CD8-positive, alpha-beta memory T cell (primary cell): ENCODE measurements at places on chromosomes 13 and 19.

DNA sequence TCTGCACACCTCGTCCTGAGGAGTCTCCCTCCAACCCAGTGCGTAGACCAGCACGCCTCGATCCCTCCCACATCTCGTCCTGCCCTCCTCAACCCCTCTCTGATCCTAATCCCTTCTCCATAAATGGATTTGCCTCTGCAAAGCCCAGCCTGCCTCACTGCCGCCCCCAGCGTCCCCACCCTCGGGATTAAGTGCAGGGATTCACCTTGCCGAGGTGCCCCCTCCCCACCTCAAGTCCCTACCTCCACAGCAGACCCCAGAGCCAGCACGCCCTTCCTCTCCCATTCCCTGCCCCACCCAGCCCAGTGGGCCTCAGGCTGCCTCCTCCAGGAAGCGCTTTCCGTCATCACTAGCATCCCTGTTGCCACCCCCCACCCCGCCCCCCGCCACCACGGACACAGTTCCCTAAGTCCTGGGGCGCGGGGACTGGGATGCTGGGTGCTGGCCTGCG lies 4.0 kb downstream of the KLF16 start:
- DNase-seq = no peak

DNA sequence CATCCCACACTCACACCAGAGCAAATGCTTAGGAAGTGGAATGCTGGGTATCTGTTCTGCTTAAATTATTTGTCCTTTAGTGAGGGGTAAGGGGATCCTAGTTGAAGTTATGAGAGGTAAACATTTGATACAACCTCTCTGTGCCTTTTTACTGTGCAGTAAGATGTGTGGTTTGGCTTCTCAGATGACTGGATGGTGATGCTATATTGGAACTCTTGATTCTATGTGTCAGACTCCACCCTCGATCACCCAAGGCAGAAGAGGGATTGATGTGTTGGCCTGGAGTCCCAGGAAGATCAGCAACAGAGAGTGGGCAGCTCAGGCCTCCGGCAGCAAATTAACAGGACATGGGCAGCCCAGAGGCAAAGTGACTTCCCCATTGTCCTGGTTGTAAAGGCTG lies 66.7 kb downstream of the SIPA1L3 start:
- DNase-seq = no peak

DNA sequence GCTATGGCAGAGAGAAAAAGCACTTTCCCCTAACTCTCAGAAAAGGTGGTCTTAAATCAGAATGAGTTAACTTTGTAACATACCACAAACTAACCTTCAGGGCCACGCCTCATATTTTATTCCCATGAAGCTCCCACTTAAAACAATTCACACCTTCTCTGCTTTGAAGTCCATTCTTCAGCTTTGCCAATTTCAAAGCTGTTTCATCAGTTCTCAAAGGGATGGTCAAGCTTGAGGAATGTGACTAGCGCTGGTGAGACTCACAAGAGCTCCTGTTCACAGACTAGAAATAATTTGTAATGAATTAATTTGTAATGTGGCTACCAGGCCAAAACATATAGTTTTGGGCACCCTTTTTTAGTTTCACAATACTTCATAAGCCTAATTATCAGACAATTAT lies 68.2 kb downstream of the STK24 start:
- no peak for DNase-seq

DNA sequence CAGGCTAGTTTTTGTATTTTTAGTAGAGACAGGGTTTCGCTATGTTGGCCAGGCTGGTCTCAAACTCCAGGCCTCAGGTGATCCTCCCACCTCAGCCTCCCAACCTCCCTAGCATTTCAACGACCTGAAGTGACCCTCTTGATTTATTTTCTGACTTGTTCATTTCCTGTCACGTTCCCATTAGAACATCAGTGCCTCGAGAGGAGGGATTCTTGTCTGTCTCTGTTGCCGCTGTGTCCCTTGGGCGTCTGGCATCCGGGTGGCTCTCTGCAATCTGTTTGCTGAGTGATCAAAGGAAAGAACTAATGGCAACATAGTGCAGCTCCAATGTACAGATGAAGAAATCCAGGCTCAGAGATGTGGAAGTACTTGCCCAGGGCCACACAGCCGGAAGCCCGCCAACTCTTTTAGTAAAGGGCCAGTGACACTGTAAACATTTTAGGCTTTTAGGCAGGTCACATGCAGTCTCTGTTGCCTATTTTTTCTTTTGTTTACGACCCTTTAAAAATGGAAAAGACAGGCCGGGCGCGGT lies 47.5 kb downstream of the NFIC start:
- no peak for DNase-seq

- DNase-seq = no peak
Measured at GRCh38 chr13:91358387-91358782, 10.9 kb downstream of the MIR17HG start.

DNA sequence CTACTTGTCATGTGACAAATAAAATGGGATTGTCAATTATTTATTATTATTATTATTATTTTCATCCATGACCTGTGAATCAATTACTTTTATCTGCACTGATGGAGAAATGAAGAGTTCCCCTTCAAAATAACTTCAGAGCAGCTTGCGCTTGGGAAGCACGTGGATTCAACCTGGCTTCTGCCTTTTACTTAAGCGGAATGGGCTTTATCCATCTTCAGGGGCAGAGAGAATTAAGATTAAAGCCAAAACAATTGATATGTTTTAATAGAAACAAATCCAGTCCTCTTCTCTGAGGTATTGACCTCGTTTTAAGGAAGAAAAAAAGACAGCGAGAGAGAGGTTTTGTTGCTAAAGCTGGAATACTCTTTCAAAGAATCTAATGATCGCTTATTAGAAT lies 876 bp downstream of the SACS start:
- DNase-seq = no peak

GRCh38 chr13:113805431-113806103 lies 46.5 kb downstream of the TMEM255B start:
- no peak for DNase-seq

GRCh38 chr13:61410669-61411297 lies 4.9 kb downstream of the PCDH20 start:
- no peak for DNase-seq

DNA sequence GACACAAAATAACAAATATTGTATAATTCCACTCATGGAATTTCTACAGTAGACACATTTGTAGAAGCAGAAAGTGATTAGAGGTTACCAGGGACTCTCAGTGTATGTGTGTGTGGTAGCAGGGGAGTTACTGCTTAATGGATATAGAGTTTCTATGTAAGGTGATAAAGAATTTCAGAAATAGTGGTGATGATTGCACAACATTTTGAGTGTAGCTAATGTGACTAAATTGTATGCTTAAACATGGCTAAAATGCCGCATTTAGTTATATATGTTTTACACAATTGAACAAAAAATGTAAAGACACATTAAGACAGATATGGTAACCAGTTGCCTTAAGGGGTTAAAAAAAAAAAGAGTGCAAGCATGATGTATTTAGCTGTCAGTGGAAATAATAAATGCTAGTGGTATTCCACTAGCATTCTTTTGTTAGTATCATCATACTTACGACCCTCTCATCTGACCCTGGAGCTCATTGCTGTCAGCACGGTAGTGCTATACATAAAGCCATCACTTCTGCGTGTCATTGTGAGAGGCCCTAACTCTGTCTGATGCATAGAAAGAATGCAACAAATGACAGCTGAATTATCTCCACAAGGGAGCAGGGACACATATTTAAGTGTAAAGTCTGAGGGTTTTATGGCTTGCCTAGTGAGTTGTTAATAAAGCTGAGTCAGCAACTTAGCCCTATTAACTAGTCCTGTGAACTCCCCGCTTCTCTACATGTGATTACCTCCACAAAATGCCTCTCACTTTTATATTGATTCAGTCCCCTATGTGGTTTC lies 134.1 kb upstream of the RXFP2 start:
- DNase-seq = no peak

- DNase-seq = no peak
Measured at GRCh38 chr19:29685326-29685725, 20.1 kb downstream of the PLEKHF1 start.

GRCh38 chr19:33780746-33781145 lies 15.9 kb upstream of the KCTD15 start:
- no peak for DNase-seq

DNA sequence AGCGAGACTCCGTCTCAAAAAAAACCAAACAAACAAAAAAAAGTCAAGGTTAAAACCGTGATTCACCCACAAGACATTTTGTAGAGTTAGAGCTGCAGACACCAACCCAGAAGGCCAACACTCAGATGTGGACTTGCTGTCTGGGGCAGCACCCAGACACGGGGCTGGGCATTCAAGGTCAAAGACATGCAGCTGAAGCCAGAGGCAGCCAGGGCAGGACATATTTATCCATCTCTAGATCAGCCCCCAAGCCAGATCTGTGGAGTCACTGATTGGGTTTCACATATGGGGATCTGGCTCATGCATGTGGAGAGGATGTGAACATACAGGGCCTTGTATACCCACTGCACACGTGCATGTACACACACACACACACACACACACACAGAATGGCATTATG lies 3.6 kb downstream of the KLK15 start:
- DNase-seq = no peak

DNA sequence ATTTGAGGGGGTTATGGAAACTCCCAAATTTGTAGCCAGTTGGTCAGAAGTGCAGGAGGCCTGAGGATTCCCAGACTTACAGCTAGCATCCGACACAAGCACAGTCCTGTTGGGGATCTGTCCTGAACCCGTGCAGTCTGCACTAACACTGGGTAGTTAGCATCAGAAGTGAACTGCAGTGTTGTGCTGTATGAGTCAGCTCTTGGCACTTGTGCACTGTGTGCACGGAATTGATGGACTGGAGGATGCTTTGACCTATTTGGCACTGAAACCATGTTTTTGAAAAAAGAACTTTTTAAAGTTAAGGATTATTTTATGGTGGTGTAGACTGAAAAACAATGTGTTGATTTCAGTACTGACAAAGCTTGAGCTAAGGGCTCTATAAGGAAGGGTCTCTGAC lies 279.0 kb downstream of the NHLRC3 start:
- no peak for DNase-seq

DNA sequence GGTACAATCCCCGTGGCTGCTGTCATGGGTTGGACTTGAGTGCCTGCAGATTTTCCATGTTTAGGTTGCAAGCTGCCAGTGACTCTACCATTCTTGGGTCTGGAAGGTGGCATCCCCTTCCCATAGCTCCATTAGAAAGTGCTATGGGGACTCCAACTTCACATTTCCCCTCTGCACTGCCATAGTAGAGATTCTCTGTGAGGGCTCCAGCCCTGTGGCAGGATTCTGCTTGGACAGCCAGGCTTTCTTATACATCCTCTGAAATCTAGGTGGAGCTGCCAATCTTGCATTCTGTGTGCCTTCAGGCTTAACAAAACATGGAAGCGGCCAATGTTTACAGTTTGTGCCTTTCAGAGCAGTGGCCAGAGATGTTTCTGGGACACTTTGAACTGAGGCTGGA lies 636.2 kb downstream of the SLITRK6 start:
- DNase-seq = no peak

DNA sequence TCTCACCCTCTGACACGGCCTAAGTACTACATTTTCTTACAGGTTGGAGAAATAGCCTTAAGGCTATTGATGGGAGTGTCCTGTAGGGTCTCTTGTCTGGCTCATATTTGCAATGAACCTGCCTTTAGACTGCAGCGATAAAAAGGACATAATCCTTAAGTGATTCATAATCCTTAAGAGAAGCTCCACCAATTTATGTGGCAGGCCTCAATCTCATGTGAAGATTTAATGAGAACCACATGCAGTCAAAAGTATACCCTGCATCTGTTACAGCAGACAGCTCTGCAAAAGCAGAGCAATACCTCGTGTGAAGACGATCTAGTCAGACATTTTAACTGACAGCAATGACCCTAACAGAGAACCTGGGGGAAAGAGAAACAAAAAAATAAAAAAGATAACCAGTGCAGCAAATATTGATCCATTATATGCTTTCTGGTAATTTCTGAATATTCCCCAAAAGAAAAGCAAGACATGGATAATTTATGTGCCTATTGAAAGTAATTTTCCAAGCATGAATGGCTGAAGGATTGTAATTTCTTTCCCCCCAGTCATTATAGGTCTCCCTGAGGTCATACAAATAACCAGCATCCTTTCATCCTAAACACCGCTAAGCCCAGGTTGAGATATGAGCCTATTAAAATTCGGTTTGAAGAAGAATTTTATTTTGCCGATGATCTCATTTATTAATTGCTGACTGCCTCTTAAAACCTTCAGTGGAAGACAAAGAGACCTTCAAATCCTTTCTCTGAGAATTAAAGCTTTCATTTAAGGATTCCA lies 321.8 kb upstream of the NBEA start:
- DNase-seq = no peak

DNA sequence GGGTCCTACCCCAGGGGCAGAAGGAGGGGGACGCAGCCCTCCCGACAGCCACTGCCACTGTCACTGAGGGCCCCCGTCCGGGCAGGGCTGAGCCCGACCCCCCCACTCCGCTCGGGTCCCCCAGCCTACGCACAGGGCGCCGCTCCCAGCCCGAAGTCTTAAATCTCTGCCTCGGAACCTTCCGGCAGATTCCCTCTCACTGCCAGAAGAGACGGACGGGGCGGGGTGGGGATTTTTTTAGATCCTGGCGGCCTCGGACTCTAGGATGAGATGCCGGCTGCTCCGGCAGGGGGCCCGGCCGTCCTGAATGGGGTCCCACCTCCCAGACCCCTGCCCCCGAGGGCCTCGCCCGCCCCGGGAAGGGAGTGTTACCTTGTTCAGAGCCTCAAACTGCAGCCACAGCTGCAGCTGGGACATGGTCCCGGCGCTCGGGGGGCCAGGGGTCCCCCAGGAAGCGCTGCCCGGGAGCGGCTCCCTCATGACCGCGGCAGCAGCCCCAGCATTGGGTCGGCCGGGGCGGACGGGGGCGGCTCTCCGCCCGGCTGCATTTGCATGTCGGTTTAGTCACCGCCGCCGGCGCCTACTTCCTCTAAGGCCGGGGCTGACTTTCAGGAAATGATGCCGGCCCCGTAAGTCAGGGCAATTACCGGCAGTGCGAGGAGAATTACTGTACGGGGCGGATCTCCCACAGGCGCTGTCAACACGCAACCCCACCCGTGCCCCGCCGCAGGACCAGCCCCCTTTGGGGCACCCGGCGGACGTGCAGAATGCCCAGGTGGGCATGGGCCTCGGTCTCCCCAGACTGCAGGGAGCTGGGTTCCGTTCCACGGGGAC lies 28.1 kb downstream of the GPX4 start:
- DNase-seq = peak; percentile 81

DNA sequence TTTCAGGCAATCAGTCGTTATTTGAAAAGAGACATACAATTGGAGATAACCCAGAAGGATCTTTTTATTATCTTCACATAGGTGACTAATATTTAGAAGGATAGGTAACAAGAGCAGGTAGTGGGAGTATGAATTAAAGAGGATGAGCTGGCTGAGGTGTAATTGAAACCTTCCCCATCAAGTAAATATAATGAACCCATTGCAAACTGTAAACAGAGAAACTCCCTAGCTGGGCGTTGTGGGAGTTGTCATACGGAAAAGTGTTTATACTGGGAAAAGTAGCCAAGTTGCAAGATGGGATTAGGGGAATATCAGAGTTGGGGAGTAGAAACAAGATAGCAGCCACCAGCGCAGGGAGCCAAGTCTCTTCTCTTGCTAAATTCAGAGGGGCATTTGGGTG lies 448.4 kb downstream of the COG6 start:
- no peak for DNase-seq
